NCI-H146 (cell line): ENCODE measurements at places on chromosomes 11 and 22.

GRCh38 chr11:109789901-109790300, 303.3 kb upstream of the ZC3H12C start:
- no peak for DNase-seq

DNA sequence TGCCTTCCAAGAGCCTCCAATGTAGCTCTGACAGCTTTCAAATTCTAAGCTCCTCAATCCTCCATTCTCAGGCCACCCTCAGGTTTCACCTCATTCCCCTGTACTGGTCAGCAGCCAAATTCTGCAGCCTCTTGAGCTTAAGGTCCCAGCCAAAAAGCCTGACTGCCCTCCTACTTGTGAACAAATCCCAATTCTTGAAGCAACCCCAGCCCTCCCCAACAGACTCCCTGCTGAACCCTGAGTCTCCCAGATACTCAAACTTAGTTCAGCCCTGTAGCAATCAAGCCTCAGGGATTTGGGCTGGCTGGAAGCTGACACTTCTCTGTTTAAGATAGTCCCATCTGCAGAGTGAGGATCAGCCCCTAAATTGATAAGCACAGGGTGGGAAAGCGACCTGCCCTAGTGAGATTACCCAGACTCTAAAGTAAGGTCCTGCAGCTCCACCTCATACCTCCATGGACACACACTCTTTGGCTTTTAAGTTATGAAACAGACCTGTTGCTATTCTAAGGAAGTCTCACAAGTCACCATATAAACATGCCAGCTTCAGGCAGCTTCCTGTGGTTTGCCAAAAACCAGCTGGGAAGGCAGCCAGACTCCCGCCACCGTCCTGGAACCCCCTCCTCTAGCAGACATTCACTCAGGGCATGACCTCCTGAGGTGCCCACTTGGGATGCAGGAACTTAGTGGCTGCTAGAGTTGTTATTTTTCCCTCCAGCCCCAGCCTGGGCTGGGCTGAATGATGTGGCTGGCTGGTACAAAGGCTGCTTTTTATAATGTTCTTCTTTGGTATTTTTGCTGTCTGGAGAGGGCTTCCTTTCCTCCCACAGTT, 82.5 kb upstream of the PICALM start:
- no peak for DNase-seq

GRCh38 chr11:45318516-45318915, 32.4 kb upstream of the SYT13 start:
- no peak for DNase-seq

GRCh38 chr22:50018608-50019285, 6.2 kb upstream of the IL17REL start:
- DNase-seq = no peak

DNA sequence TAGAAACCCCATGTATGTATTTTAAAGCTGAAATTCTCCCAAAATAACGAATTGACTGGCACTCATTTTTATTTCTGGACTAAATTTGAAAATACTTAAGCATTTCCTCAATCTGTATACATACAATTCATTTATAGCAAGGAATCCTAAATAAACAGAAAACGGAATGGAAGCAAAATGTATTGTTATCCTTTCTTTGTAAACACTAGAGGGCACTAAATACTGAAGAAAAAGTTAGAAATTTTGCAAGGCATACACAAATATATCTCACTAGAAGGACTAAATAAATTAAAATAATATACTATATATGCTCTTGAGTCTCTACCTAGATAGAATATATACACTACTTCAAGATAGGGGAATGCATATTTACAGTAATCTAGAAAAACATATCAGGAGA, 23.1 kb upstream of the ANO5 start:
- DNase-seq = peak; percentile 16

GRCh38 chr22:47301820-47302475, 539.5 kb downstream of the TBC1D22A start:
- no peak for DNase-seq

DNA sequence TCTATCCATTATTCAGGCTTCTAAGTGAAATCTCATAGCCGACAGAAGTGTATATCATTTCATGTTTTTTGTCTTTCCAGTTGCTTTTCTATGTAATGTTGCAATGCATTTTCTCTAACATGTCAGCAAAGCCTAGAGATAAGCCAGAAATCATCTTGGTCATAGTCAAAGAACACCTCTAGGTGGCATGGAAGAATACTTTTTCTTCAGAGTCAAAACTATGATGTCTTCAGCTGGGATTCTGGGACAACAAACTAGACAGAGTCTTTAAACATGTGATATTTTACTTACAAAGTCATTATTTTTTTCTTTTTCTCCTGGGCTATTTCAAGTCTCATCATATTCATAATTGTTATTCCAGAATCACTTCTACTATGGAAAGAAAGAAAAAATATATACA, 4.4 kb downstream of the GAS2 start:
- DNase-seq = no peak
